Muscle of arm (tissue), 14 donors: ENCODE measurements at places on chromosomes 13 and 19. TPM values are rescaled to one million over a fixed set of nuclear protein-coding genes. Genes with fewer than 3 reads are reported as not detected.
A peak's percentile ranks its signal among the peaks of the same experiment; 100 is the strongest.

The PGLYRP1 gene
- 0.62 TPM for polyA plus RNA-seq

The TRAPPC5 gene
- polyA plus RNA-seq, result 40.0 TPM

- DNase-seq, result no peak
These were observed 8.9 kb upstream of the ZNF527 start for GRCh38 chr19:37361994-37362393.

DNA sequence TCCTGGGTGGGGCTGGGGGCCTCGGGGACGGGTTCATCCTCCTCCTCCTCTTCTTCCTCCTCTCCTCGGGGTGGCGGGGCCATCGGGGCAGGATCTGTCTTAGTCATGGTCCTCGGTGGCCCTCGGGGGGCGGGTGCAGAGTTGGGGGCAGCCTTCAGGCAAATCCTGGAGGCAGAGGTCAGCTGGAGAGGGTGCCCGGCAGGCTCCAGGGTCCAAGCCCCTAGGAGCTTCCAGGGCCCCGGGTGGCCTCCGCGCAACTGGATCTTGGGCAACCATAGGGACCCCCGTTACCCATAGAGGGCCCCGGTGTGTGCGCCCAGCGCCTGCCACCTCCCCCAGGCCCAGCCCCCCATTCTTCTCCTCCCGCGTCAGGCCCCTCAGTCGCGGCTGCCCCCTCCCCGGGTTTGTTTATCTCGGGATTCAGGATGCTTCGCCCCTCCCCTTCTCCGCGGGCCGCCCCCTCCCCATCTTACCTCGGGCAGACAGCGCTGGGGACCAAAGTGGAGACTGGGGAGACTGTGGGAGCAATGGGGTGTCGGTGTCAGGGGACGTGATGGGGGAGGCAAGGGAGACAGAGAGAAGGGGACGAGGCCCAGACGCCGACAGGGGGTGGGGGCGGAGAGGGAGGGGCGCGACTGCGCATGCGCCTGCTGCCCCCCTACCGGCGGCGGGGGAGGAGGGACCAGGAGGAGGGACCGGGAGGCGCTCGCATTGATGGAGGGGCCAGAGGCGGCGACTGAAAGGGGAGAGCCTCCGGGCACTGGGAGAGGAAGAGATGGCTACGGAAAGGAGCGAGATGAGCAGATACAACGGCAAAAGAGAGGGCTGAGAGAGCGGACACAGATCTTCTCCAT is at the start of gene CLIP3:
CLIP3 (minus strand) TSS at position 623 of the 854 bp plus-strand sequence; CDS start at position 107, 516 bp downstream.
- DNase-seq, result peak; percentile 81

DNA sequence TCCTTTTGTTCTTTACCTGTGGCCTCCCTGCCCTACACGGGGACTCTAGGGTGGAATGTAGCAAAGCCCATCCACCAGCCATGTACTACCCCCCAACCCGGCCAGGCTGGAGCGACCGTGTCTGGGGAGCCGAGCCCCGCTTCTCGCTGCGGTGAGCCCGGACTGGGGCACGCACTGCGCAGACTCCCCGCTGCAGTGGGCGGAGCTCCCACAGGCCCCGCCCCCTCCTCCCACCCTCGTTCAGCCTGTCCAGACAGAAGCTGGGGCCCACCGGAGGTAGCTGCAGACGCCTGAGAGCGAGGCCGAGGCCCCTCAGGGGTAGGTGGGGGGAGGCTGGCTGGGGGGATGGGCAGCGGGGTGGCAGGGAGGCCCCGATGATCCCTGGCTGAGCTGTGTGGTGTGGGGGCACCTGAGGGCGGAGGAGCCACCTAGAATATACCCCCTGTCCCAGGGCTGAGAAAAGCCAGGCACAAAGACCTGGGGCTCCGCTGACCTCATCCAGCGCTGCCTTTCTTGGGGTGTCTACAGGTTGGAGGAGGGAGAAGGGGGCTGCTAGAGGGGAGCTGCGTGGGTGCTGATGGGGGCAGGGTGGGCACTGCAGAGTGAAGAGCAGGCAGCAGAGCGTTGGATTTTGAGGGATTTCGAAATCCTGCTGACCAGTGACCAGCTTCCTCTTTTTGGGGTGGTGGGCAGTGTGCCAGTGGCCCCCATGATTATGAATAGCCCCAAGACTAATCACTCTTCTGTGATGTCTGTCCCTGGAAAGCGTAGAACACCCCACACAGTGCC is 17.3 kb downstream of the PLD3 start:
- DNase-seq, result peak; percentile 80
